ENCODE measurements at places on chromosomes 4 and X.

DNA sequence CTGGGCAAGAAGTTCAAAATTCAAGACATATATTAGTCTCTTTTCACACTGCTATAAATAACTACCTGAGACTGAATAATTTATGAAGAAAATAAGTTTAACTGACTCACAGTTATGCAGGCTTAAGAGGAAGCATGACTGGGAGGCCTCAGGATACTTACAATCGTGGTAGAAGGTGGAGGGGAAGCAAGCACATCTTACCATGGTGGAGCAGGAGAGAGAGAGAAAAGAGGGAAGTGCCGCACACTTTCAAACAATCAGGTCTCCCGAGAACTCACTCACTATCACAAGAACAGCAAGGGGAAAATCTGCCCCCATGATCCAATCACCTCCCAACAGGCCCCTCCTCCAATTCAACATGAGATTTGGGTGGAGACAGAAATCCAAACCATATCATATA lies 273.3 kb upstream of the RASGEF1B start:
- DNase-seq, result no peak

DNA sequence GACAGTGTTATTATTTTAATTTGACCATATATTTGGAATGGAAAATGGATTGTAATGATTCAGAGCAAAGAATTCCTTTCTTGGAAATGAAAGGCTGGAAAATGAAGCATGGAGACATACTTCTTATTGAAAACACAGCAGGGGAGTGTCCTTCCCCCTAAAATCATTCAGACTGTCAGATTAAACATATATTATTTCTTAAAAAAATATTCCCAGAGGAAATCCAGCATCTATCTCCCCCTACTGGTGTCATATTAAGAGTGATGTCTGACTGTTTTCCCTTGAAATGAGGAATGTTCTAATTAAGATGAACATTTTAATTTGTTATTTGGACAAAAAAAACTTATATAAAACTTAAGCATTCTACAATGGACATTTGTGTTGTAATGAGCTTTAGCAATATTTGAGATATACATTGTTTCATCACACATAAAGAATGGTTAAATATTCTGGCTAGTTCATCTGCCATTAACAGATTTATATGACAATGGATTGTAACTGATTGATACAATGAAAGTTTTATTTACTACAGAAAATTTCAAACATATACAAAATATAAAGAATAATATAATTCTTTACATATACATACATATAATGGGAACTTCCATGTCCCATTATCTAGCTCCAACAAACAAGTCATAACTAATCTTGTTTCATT lies 264.6 kb downstream of the SPRY1 start:
- DNase-seq, result no peak

DNA sequence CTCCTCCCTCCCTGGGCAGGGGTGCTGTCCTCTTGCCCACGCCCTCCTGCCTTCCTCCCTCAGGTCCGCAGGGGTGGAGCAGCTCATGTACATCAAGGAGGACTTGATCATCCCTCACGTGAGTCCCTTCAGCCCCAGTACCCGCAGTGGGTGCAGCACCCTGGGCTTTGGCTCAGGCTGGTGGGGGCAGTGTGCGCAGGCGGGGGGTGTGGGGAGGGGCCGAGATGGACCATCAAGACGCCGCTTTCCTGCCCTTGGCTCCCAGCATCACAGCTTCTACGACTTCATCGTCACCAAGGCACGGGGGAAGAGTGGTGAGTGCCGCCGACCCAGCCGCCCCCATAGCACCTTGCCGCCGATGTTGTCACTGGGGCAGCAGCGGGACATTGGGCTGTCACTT lies 5.7 kb downstream of the FAM50A start:
- DNase-seq, result no peak

GRCh38 chr4:183934761-183935160 lies 29.7 kb downstream of the STOX2 start:
- DNase-seq, result no peak

DNA sequence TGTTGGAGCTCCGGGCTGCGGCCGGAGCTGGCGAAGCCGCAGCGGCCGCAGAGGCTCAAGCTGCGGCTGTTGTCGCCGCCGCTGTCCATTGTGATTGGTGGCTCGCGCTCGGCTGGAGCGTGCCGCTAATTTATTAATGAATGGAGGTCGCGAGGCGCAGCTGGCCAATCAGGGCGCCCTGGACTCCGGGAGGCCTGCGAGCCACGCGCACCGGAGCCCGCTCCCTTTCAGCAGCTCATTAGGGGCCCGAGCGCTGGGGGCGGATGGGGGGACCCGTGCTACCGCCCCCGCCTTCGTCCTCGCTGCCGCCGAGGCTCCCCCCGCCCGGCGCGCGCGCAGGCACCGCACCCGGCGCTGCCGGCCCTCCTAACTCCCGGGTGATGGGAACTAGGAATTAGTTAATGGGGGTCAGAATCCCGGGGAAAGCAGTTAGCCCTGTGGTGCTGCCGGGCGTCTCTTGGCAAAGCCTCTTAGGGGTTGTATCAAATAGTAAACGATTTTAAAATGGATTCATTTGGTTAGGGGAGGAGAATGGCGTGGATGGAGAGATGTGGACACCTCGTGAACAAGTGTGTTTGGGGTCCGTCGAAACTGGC lies 589 bp upstream of the NEUROG2 start:
- DNase-seq, result peak; percentile 94

DNA sequence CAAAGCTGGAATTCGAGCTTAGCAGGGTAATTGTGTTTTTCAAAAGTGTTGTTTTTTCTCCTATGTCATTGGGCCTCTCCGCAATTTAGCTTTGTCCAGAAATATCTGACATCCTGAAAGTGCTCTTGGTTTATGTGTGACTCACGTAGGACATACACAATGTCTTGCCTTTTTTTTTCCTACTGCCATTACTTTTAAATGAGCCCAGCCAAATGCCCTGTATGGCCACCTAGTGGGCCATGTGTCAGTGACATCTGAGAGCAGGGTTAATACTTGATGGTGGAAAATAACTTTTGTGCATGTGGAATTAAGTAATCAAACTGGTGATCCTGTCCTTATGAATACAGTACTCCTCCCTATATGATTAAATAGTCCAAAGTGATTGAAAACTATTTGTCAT lies 1411.1 kb upstream of the TENM3 start:
- no peak for DNase-seq

- DNase-seq, result no peak
Measured at GRCh38 chr4:84490663-84491062, 8.4 kb downstream of the NKX6-1 start.

DNA sequence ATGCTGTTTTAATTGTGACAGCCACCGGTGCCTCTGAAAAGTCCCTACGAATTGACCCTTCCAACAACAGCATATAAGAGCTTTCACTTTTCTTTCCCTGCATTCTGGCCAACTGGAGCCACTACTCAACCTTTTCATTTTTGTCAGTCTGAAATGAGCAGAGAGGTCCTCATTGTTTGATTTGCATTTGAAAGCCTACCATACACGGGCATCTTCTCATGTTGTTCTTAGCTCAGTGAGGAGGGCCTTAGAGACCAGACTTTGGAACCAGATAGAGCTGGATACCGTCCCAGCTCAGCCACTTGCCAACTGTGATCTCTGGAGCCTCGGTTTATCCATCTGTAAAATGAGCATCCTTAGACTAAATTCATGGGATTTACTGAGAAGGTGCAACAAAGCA lies 16.9 kb upstream of the TMSB4X start:
- no peak for DNase-seq

GRCh38 chrX:72346302-72346949 lies 40.7 kb upstream of the CITED1 start:
- no peak for DNase-seq
